H4 (cell line): ENCODE measurements at places on chromosomes 13 and 19. TPM values are rescaled to one million over a fixed set of nuclear protein-coding genes. Genes with fewer than 3 reads are reported as not detected.

The KANK2 gene
- total RNA-seq: 63.8 and 79.8 TPM in 2 replicates

DNA sequence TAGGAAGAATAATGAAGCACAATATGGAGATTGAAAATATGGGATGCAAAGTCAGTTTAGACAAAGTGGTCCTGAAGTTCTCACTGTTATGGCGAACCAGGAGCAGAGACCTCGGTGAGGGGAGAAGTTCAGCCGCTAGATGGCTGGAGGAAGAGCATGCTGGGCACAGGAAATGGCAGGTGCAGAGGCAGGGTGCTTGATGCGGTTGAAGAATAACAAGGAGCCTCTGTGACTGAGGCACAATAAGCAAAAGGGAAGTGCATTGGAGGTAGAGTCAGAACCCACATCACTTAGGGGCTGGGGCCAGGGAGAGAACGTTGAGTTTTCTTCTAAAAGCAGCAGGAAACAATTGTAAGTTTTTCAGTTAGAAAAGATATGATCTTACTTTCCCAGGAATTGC, 1725.2 kb downstream of the EFNB2 start:
- no peak for DNase-seq

- peak; percentile 31 for DNase-seq
Measured at GRCh38 chr13:43227721-43228120, 204.3 kb downstream of the DNAJC15 start.

The KLK11 gene
- total RNA-seq: not detected in 2 replicates

DNA sequence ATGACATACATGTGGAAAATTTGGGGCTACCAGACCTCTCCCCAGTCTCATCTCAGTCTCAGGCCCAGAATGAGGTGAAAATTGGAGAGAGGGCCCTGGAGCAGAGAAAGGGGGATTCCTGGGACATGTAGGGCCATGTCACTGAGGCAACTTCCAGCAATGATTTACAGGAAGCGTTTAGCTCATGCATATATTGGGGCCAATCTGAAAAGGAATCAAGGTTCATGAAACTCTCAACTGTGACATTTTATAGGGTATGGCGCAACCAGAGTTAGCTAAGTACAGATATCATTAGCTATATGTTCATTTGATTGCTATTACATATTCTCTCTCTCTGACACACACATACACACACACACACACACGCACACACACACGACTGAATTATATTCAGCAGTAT, 86.3 kb downstream of the RNASEH2B start:
- no peak for DNase-seq

The ZNF208 gene
- total RNA-seq: 0.33 and 2.8 TPM in 2 replicates

GRCh38 chr13:83709426-83710132, 172.7 kb downstream of the SLITRK1 start:
- no peak for DNase-seq

The NLRP9 gene
- not detected in 2 replicates for total RNA-seq

DNA sequence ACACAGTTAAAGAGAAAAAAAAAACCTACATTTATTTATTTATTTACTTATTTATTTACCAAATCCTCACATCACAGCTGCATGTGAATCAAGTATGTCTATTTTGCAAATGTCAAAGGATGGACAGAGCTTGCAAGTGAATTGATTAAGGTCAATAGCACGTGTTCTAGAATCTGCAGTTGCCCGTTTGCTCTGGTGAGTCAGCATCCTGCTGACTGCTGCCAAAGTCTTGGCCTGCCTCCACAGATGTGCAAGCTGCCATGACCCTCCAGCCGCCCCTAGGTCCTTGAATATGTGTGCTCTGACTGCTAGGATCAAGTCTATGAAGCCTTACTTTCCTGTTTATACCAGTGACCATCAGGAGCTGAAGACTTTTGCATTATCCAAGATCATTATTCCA, 320.6 kb downstream of the GPC5 start:
- DNase-seq: peak; percentile 14

The MAP2K7 gene
- total RNA-seq: 2.9 and 4.2 TPM in 2 replicates

DNA sequence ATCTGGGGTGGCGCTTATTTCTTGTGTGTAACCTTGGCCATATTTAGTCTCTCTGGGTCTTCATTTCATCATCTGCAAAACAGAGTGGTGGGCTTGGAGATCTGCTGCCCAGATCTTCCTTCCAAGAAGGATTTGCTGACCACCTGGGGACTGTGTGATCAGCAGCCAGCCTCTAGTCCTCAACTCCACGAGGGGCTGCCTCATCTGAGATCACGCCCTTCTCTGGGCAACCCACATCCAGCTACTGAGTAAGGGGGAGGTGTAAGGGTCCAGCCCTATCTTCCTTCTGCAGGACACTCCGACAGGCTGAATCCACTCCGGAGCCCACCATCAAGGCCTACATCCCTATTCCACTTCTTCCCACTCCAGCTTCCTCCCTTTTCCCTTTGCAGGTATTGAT, 57.9 kb downstream of the CHST8 start:
- no peak for DNase-seq

- DNase-seq: no peak
Measured at GRCh38 chr19:28027116-28027515, 1185.8 kb downstream of the UQCRFS1 start.
